Nucleus accumbens (tissue), 56 donors: ENCODE measurements at places on chromosomes 3 and 15.

GRCh38 chr3:173065543-173065981 is 75.5 kb downstream of the SPATA16 start:
- DNase-seq = no peak

DNA sequence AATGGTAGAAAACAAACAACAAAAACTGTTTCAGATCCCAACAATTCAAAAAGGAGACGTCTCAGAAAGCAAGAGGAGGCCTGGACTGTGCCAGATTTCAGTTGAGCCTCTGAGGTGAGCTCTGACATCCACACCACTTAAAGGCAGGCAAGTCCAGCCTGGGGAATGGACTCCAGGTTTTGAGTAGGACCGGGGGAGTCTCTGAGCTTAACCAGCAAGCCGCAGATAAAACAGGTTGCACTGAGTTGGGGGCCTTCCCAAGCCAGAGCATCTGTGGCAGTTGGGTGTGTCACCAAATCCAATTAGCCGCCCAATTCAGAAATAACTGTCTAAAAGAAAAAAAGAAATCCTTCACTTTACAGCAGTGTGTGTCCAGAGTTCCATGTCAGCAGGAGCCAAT is 54.7 kb downstream of the OXNAD1 start:
- DNase-seq = no peak

- no peak for DNase-seq
These were observed 18.7 kb downstream of the ABTB1 start for GRCh38 chr3:127691489-127691888.

DNA sequence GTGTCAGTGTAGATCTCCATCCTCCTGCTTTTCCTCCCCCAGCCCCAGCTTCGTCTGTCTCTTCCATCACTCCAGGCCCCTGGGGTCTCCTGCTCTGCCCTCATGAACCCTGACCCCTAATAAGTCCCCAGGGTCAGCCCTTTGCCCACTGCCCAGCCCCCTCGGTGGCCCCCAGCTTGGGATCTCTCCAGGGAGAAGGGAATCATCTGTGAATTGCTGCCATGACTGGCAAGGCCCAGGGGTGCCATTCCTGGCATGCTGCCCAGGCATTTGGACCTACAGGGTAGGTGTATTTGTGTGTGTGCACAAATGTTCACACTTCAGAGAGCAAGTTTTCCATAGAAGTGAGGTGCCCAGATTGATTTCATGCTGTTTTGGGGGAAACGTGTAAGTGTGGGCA is 5.9 kb upstream of the TBC1D21 start:
- DNase-seq = no peak

DNA sequence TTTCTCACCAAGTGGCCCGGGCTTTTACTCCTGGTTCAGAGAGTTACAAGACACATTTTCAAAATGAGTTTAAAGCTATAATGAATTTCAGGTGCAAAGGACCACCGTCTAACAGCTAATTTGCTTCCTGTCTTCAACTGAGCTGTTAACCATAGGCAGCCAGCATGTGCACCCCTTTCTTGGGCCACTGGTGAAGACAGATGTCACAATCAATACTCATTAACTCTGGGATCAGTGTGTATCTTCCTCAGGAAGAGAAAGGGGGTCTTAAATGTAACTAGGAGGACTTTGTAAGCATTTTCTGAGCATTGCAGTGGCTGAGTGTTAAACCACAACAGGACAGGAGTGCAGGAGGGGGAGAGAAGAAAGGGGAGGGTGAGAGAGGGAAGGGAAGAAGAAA is 750.7 kb upstream of the CFAP20DC start:
- DNase-seq = no peak

- no peak for DNase-seq
These were observed 346.3 kb upstream of the UMPS start for GRCh38 chr3:124383846-124384466.

- DNase-seq = no peak
These were observed 25.4 kb downstream of the PPM1L start for GRCh38 chr3:160781402-160781801.

- DNase-seq = no peak
These were observed 113.4 kb upstream of the MRPS22 start for GRCh38 chr3:139230391-139230790.

GRCh38 chr3:39193391-39193790 is 996 bp upstream of the XIRP1 start:
- no peak for DNase-seq

DNA sequence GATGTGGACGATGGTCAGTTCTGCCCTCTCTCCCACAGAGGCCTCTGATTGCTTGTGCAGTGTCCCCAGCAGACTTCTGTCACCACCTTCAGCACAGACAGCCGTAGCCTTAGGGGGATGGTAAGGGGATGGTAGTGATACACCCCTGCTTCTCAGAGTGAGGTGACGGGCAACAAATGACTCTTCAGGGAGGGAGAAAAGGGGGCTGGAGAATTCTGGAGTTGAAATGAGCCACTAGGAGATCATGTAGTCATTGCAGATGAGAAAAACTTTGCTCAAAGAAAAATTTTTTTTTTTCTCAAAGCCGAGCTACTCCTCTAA is 29.6 kb upstream of the TIMP4 start:
- no peak for DNase-seq

DNA sequence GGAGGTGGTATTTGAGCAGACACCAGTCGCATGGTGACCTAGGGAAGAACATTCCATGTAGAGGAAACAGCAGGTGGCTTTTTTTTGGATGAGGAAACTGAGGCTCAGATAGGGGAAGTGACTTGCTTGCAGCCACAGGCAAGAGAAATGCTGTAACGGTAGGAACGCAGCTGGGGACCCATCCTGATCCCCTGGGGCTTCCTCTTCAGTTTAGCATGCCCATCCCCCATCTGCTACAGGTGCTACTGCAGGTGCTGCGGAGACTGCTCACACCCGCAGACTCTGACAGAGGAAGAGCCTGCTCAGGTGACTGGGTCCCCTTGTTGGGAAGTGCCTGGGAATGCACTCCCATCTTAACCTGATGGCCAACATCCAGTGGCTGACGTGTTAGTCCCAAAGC is 55.4 kb upstream of the SEC13 start:
- DNase-seq = no peak

GRCh38 chr3:168066882-168067281 is 28.8 kb downstream of the GOLIM4 start:
- DNase-seq = no peak

GRCh38 chr15:76903251-76903681 is 1.9 kb downstream of the SCAPER start:
- no peak for DNase-seq

- DNase-seq = no peak
These were observed 317.7 kb upstream of the DPH6 start for GRCh38 chr15:35863655-35864054.

- DNase-seq = no peak
These were observed 435.1 kb downstream of the LPP start for GRCh38 chr3:188589071-188589470.

DNA sequence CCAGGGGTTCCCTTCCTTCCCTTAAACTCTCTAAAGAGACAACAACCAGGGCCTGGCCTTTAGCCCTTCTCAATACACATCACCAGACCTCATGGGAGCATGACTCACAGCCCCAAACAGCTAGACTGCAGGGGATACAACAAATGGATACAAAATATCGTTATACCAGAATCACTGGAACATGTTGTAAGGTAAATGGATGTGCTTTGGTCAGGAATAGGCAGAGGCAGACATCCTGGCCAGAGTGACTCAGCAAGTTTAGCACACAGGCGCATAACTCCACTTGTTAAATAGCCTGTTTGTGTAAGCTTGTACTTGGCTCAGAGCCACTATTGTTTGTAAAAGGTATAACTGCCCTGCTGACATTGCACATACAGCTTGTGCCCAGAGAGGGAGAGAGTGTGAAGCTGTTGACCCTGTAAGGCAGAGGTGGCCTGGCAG is 18.3 kb downstream of the TMED3 start:
- DNase-seq = no peak

GRCh38 chr3:99873269-99874102 is 55.8 kb downstream of the CMSS1 start:
- DNase-seq = no peak

DNA sequence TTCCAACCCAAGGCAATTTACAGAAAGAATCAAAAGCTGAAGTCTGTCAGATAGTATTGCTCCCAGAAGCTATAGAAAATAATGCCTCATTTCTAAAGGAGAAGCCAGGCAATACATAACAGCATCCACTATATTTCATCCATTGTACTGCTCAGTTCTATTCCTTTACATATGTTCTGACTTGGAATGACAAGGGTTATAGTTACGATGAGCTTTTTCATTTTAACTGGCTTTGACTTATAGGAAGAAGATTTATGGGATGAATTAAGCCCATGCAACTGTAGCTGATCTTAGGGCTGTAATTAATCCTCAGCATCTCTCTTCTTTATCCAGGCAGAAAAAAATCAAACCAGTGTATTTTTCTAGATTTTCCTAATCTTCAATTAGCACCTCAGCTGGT is 676.3 kb upstream of the CCDC54 start:
- DNase-seq = no peak

GRCh38 chr3:114668099-114668498 is 374.3 kb downstream of the TIGIT start:
- DNase-seq = no peak

DNA sequence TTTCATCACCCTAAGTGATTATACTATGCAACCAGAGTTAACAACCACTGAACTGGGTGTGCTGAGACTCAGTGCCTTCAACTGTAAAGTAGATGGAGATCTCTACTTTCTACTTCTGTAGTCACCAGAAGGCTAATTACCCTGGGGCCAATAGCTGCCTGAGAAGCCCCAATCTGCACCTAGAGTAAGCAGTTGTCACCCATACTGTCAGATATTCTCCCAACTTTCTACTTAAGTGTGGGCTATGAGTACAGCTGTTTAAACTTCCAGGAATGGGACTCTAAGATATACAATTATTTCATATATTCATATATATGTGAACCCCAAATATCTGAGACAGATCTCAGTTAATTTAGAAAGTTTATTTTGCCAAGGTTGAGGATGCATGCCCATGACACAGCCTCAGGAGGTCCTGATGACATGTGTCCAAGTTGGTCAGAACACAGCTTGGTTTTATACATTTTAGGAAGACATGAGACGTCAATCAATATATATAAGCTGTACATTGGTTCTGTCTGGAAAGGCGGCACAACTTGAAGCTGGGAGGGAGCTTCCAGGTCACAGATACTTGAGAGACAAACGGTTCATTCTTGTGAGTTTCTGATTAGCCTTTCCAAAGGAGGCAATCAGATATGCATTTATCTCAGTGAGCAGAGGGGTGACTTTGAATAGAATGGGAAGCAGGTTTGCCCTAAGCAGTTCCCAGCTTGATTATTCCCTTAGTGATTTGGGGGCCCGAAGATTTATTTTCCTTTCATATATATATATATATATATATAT is 41.9 kb downstream of the CCNL1 start:
- DNase-seq = no peak
